ENCODE measurements at places on chromosomes 4 and X. TPM values are rescaled to one million over a fixed set of nuclear protein-coding genes. Genes with fewer than 3 reads are reported as not detected.

Gene TAF7L
- total RNA-seq: not detected

Gene CENPVL2
- total RNA-seq: not detected

Gene HTR2C
- total RNA-seq: 0.76 TPM

GRCh38 chr4:16686195-16686594, 212.2 kb downstream of the LDB2 start:
- DNase-seq: peak; percentile 95

Gene PWWP3B
- not detected for total RNA-seq

Gene CWH43
- total RNA-seq: not detected
